ENCODE measurements at places on chromosomes 12 and 14.
A peak's percentile ranks its signal among the peaks of the same experiment; 100 is the strongest.

- DNase-seq, result no peak
These were observed 16.9 kb downstream of the GPRC5A start for GRCh38 chr12:12908252-12908651.

- peak; percentile 59 for DNase-seq
These were observed 216.8 kb downstream of the PPFIA2 start for GRCh38 chr12:81542065-81543010.

GRCh38 chr12:48629541-48629940 is 52.5 kb downstream of the KANSL2 start:
- no peak for DNase-seq

DNA sequence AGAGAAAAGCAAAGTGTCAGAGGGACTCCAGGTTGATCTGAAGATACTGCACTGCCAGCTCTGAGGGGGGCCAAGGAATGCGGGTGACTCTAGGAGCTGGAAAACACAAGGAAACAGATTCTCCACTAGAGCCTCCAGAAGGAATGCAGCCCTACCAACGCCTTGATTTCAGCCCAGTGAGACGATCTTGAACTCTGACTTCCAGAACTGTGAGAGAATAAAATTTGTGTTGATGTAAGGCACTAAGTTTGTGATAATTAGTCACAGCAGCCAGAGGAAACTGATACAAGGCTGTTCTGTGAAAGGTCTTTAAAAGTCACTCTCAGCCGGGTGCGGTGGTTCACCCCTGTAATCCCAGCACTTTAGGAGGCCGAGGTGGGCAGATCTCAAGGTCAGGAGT is 34.2 kb downstream of the CKAP4 start:
- peak; percentile 22 for DNase-seq

DNA sequence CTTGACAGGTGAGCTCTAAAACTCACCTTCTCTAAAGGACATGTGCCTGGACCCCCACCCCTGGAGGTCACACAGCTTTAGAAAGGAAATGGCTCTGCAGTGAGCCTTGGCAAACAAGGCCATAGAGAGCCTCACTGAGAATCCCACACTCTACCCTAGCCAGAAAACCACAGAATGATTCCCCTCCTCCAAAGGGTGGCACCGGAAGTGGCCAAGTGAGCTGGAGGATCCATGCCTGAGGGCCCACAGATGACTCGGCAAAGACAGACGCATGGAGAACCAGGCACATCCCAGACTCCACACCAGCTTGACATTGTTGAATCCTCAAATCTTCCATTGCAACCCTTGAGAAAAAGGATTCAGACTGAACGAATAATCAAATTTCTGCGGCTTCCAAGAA is 54.2 kb upstream of the PTHLH start:
- peak; percentile 10 for DNase-seq

DNA sequence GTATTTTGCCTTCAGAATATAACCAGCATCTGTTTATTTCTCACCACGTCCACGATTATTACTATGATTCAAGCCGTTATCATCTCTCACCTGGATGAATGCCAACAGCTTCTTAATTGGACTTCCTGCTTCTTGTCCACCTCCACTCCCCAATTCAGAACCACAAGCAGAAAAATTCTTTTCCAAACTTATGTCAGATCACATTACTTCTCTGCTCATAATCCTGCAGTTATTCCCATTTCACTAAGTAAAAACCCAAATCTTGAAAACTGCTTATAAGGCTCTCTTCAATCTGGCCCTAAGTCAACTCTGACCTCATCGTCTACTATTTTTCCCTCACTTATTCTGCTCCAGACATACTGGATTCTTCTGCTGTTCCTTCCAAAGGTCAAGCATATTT is 2.0 kb downstream of the CRY1 start:
- DNase-seq, result peak; percentile 82

DNA sequence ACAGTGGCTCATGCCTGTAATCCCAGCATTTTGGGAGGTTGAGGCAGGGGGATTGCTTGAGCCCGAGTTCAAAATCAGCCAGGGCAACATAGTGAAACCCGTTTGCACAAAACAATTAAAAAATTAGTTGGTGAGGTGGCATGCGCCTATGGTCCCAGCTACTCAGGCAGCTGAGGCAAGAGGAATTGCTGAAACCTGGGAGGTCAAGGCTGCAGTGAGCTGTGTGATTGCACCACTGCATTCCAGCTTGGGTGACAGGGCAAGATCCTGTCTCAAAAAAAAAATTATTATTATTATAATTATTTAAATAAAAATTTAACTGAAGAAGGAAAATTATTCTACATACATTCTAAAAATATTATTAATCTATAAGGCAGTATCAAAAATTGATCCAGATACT is 164.1 kb downstream of the ITPR2 start:
- DNase-seq, result no peak

- no peak for DNase-seq
These were observed 151.1 kb upstream of the RTL1 start for GRCh38 chr14:101054671-101055070.

DNA sequence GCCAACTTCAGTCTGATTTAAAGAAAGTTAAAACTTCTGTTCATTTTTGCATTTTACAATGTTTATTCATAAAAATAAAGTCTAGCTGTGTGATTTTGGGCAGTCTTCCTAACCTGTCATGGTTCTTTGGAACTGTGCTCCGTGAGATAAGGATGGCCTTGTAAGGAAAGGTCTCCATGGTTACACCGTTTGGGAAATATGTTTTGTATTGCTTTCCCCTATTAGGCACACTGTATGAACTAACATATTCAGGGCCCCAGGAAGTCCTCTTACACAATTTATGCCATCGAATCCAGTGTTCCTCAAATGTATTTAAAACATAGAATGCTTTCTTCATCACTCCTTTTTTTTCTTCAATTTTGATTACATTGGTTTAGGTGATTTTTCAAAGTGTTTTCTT is 54.5 kb downstream of the APAF1 start:
- DNase-seq, result no peak

- peak; percentile 90 for DNase-seq
These were observed 43.9 kb downstream of the SSPN start for GRCh38 chr12:26239122-26239851.

DNA sequence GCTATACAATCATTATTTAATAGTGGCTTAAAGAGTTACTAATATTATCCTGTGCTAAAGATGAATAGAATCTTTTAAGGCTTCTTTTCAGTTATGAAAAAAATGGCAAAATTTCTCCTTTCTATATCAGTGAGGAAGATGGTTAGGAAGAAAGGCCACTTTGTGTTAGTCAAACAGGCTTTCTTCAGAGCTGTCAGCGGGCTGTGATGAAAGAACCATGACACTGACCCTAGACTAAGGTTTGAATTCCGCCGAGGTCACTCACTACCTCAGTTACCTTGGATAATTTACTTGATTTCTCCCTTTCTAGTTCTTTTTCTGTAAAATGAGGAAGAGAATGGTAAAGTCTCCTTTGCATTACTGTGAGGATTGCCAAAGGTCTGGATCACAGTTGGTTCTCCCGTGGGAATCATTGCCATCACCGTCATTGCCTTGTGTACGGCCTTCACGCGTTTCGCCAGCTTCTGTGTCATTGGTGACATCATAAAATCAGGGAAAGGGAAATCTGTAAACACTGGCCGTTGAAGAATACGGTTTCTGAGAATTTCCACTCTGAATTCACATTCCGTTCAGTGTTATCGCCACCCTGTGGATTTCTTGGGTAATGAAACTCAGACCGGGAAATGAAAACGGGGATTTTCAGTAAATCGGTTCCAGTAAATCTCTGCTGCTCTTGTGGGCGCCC is 26.7 kb upstream of the YBX3 start:
- DNase-seq, result peak; percentile 92

- no peak for DNase-seq
These were observed 1.1 kb upstream of the BMP4 start for GRCh38 chr14:53957739-53958138.

GRCh38 chr12:22978962-22979361 is 354.0 kb downstream of the ETNK1 start:
- DNase-seq, result peak; percentile 97

DNA sequence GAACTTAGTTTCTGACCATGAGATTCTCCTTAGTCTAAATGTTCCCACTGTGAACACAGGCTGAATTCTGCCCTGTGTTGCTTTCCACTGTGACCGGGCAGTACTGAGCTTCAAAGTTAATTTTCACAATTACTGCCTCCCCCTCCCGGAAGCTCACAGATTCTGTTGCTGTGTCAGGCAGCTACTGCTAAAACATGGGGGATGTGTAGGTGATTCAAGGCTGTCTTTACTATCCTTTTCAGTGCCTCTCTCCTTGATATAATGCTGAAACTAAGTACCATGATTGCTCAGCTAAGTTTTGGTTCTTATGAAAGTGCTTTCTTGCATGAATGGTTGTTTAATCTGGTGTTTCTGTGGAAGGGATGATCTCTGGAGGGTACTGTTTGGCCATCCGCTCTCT is 428.3 kb upstream of the NOVA1 start:
- DNase-seq, result no peak

GRCh38 chr14:50225974-50226297 is 5.4 kb downstream of the SOS2 start:
- no peak for DNase-seq

- DNase-seq, result no peak
These were observed 467.1 kb downstream of the ATP23 start for GRCh38 chr12:58408516-58408915.

GRCh38 chr12:38113991-38114390 is 202.6 kb upstream of the ALG10B start:
- no peak for DNase-seq

DNA sequence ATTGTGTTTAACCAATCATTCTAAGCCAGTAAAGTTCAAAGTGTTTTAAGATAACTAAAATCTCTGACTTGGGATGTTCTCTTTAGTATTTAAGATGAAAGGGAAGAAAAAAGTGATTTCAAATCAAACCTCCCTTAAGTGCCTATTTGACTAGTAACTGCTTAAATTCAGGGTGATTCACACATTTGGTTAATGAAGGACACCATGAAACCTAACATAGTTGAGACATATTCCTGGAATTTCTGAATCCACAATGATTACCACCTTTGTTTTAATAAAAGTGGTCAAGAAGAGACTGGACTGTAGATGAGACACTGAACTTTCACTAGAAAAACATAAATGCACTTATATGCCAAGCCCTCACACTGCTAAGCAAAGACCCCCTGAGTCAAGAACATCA is 138.7 kb downstream of the MED13L start:
- peak; percentile 48 for DNase-seq

- DNase-seq, result no peak
These were observed 439.4 kb downstream of the NELL2 start for GRCh38 chr12:44436756-44437155.

All from fibroblast of skin of right quadriceps (primary cell).